ENCODE measurements at places on chromosomes 7 and 10.
A peak's percentile ranks its signal among the peaks of the same experiment; 100 is the strongest.

DNA sequence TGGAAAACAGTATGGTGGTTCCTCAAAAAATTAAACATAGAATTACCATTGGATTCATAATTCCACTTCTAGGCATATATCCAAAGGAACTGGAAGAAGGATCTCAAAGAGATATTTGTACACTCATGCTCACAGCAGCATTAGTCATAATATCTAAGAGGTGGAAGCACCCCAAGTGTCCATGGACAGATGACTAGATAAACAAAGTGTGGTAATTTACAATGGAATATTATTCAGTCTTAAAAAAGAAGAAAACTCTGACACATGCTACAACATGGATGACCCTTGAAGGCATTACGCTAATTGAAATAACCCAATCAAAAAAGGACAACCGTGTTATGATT lies 594.2 kb downstream of the KCNMA1 start:
- DNase-seq = no peak

DNA sequence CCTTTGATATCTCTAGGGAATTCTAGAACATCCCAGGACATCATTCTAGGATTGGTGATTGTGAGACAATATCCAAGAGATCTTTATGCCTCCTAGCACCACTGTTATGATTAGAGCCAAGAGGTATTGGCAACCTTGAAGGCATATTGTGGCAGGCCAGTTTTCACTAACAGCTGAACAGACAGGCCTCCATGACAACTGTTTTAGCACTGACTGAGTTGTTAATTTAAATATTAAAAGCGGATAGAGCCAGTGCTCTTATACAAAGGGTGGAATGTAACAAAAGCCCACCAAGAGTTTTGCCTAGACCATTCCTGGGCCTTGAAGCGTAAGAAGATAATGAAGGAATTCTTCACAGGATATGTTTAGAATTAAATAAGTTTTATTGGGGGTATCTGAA lies 131.9 kb downstream of the DGKB start:
- no peak for DNase-seq

DNA sequence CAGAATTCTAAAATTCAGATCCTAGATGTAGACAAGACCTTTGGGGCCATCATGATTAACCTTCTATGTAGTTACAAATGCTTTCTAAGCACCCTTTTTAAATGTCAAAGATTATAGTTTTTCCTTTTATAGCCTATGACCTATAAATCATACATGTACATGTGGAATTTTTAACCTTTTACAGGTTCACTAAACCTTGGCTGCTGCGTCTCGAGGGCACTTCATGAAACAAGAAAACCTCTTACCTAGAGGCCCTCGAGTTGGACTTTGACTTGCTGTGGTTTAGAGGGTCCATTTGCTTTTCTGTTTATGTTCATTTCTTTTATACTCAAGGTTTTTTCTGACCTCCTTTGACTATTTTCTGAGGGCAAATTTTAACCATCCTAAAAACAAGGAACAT lies 302.2 kb downstream of the CSTF2T start:
- DNase-seq = no peak

- no peak for DNase-seq
Measured at GRCh38 chr7:110975486-110975885, 115.4 kb upstream of the LRRN3 start.

DNA sequence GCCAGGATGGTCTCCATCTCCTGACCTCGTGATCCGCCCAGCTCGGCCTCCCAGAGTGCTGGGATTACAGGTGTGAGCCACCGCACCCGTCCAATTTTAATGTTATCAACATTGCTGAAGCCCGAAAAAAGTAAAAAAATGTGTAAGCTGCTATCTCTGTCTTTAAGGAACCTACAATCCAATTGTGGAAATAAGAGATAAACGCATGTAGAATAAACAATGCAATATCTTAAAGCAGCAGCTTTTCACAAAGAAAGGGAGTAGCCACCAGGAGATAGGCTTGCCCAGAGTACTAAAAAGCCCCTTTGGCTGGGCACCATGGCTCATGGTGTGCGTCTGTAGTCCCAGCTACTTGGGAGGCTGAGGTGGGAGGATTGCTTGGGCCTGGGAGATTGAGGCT lies 282.9 kb upstream of the LYZL1 start:
- DNase-seq = no peak

GRCh38 chr7:81299711-81300110 lies 380.9 kb upstream of the SEMA3C start:
- no peak for DNase-seq

- no peak for DNase-seq
Measured at GRCh38 chr7:146375170-146375569, 258.6 kb downstream of the CNTNAP2 start.

DNA sequence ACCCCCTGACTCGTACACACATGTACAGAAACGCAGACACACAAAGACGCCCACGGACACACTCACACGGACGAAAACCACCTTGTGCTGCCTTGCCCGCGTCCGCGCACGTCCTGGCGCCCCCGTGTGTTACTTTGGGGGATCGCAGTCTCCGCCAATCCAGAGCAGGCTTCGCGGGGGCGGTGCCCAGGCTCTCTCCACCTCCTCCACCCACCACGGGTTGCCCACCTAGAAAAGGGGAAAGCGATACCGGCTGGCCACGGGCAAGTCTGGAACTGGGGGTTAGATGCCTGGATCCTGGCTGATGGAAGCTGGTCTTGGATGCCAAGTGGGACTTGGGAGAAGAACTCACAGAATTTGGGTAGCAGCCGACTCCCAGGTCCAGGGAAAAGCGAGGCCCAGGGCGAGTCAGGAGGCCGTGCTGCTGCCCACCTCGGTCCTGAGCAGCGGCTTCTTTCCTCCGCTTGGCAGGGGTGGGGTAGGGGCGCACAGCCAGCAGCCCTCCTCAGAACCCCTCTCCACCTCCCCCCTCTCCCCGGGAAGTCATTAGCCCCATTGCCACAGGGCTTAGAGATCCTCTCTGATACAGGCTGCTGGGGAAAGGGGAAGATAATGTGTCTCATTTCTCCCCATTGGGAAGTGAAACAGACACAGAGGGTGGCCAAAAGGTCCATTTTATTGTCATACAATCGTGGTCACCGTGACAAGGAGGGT lies 4.6 kb upstream of the VGF start:
- peak; percentile 81 for DNase-seq

- DNase-seq = no peak
Measured at GRCh38 chr7:7884855-7885254, 83.7 kb upstream of the GLCCI1 start.

DNA sequence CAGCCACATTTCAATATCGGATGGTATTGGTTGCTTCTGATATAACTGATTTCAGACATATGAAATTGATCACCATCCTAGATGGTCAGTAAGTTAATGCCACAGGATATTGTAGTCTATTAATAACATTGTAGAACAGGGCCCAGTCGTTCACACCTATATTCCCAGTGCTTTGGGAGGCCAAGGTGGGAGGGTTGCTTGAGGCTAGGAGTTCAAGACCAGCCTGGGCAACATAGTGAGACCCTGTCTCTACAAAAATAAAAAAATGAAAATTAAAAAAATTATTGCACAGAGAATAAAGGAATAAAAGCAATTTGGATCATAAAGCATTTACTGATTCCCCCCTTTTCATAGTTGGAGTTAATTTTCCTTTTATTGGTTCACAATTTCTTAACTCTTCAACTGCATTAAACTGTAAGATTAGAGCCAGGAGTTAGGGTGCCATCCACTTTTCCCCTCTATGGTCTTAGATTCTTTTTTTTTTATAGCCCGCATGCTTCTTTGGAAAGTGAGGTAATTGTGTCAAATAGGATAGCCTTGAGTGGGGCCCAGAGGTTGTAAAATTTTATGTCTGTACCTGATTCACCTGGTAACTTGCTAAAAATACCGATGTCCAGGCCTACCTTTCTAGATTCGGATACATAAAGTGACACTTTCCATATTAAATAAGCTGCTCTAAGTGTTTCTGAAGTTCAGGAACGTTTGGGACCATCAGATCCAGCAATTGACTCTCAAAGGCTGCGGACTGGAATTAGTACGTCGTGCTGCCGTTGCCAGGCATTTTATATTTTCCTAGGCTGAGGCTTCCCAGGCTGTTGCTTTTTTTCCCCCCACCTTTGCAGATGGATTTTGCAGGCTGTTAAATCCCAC lies 24.7 kb downstream of the ADK start:
- DNase-seq = no peak

- DNase-seq = no peak
Measured at GRCh38 chr10:32149252-32149955, 93.2 kb upstream of the KIF5B start.

GRCh38 chr7:107185716-107186115 lies 16.9 kb downstream of the HBP1 start:
- DNase-seq = no peak

DNA sequence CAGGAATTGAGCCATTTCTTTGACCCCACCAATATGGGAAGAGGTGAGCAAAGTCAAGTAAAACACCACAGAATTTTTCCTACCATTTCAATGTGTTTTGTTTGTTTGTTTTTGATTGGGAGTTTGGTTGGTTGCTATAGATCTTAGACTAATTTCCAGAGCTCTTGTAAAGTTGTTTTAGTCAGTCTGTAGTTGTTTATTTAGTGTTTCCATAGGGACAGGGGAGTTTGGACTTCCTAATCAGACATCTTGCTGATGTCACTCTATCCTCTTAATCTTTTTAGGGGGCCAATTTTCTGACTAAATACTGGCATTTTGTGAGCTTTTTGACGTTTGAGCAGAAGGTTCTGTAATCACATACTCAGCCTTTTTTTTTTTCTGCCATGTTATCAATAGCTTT lies 266.9 kb downstream of the ABCA13 start:
- DNase-seq = no peak

DNA sequence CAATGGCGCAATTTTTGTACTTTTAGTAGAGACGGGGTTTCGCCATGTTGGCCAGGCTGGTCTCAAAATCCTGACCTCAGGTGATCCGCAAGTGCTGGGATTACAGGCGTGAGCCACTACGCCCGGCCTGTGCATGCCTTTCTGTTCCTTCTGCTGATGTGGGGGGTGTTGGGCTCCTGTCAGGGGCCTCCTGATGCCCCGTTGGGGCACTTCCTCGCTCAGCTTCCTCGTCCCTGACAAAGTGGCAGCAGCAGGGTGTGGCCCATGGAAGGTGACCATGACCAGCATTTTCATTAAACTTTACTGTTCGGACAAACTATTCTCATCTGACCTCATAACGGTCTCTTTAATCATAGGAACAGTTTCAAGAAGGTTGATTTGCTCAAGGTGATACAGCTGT lies 69.4 kb downstream of the TBXAS1 start:
- no peak for DNase-seq

- no peak for DNase-seq
Measured at GRCh38 chr10:62046522-62047227, 145.2 kb downstream of the ARID5B start.

DNA sequence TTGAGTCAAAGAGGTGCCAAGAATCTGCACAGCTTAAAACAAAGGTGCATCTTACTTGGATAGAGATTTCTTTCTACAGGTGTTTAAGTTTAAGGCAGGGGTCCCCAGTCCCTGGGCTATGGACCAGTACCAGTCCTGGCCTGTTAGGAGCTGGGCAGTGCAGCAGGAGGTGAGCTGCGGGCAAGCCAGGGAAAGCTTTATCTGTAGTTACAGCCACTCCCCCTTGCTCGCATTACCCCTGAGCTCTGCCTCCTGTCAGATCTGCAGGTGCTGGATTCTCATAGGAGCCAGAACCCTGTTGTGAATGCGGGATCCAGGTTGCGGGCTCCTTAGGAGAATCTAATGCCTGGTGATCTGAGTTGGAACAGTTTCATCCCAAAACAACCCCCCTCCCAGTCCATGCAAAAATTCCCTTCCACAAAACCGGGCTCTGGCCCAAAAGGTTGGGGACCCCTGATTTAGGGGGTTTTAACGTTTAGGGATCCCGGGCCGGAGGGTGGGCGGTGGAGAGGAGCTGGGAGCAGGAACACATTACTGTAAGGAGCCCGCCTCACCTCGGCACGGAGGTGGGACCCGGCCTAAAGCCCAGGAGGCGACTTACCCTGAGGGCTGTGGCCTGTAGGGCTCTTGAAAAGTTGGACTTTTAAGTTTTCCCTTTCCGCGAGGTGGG lies 60.2 kb downstream of the ZNF467 start:
- no peak for DNase-seq

DNA sequence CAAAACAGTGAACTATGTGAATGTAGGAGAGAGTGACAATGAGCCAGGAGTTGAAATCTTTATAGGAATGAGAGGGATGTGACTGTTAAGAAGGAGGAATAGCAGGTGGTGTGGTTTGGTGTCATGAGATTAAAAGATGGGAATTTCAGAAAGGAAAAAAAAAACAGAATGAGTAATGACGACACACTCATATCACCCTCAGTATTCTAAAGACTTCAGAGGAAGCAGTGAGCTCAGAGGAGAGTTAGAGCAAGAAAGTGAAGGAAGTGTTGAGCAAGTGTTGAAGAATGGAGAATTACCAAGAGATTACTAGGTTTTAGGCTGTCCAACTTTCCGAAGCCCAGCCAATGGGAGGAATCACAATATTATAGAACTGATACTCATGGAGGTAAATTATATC lies 220.5 kb upstream of the HGF start:
- DNase-seq = no peak

DNA sequence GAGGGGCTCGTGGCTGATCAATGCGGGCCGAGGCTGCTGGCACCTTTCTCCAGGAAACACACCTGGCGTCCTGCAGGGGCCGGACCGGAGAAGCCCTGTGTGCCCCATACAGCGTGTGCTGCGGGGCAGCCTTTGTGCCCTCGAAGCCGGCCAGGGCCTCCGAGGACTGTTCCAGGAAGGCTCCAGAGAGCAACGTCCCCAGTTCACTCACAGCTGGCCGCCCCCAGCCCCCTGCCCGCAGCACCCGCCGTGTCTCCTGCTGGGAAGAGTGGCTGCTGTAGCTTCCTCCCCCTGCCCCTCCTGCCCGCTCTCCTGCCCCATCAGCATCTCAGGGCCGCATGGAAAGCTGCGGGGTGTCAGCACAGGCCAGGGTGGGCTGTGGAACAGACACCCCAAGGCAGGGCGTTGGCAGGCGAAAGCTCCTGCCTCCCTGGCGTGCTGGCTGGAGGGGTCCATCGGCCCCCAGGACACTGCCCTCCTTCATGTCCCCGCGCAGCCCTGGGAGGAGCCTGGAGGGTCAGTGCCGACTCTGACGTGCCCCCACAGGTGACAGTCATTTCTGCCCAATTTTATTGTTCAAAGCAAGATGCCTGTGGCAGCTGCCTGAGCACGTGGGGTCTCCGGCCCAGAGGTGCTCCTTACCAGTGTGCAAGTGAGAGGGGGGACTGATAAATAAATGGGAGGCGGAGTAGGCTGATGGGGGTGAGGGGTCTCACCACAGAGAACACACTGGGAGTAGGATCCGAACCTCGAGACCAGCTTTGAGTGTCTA lies 95.8 kb upstream of the DIP2C start:
- no peak for DNase-seq

- no peak for DNase-seq
Measured at GRCh38 chr7:119105381-119105780, 880.9 kb downstream of the ANKRD7 start.

- no peak for DNase-seq
Measured at GRCh38 chr7:143980746-143981510, 19.2 kb upstream of the OR6B1 start.

DNA sequence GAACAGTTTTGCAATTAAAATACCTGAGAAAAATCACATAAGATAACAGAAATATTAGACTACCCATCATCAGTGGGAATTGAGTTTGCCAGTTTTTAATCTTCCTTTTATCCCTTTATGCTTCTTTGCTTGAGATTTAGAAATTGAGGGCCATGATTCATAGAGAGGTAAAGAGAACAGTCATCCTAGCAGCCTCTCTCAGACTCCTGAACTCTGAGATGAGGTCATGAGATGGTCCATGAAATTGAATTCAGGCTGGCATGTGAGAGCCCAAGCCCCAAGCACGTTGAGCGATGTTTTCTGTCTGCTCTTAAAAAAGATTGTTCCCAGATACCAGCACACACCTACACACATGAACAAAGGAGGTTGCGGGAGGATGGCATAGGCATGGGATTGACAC lies 91.1 kb downstream of the CREB5 start:
- DNase-seq = no peak

- no peak for DNase-seq
Measured at GRCh38 chr7:88586219-88586618, 173.3 kb upstream of the ZNF804B start.

Measured in stimulated activated CD8-positive, alpha-beta memory T cell treated with anti-CD3 and anti-CD28 coated beads, Interleukin-2, amount 100 ng/mL, for 48 hours (primary cell).